Osteocyte (in vitro differentiated cells): ENCODE measurements at places on chromosomes 12 and 14. TPM values are rescaled to one million over a fixed set of nuclear protein-coding genes. Genes with fewer than 3 reads are reported as not detected.

Gene CCDC175
- not detected in 2 replicates for total RNA-seq

Gene STAT6
- total RNA-seq = 154 and 161 TPM in 2 replicates

Gene BDKRB2
- total RNA-seq = 0.31 and 0.40 TPM in 2 replicates

Gene ZFHX2
- 3.8 and 5.7 TPM in 2 replicates for total RNA-seq

GRCh38 chr12:78037707-78038106 lies 207.0 kb downstream of the NAV3 start:
- no peak for DNase-seq

DNA sequence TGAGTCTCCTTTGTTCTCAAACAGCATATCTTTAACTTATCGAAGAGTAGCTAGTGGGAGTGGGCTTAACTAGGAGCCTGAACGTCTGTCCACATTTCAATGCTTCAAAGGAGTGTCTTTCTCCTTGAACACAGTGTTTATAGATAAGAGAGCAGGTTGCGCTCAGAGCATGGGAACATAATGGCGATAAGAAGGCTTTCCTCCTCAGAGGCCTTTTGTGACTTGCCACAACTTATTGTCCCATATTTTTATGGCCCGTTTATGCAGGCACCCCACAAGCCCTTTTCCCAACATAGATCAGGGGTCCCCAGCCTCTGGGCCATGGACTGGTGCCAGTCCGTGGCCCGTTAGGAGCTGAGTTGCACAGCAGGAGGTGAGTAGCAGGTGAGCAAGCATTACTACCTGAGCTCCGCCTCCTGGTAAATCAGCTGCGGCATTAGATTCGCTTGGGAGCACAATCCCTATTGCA lies 2.6 kb upstream of the DDX47 start:
- no peak for DNase-seq

Gene AICDA
- total RNA-seq = not detected in 2 replicates

Gene MYF5
- not detected in 2 replicates for total RNA-seq

- DNase-seq = no peak
These were observed 300.0 kb upstream of the ALG10B start for GRCh38 chr12:38016602-38017001.

DNA sequence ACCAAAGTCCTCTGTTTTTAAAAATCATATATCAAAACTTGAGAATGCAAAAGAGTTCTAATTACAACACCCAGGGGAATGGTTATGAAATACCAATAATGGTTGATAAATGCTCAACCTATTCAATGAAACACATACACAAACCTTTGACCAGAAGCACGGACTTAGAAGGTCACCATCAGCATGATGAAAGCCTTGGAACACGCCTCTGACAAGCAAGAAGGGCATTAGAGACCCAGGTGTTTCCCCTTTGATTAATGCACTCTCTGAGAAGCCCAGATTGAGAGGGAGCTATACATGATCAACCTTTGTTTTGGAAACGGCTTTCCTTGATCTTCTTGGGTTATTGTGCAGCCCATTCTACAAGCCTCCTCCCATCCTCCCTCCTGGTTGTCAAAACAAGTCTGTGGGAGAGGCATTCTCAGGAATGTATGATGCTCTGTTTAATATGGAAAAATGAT lies 69.0 kb downstream of the ZFP36L1 start:
- no peak for DNase-seq

Gene KRT71
- not detected in 2 replicates for total RNA-seq

Gene A2M
- 0.76 and 1.2 TPM in 2 replicates for total RNA-seq

- no peak for DNase-seq
These were observed 9.2 kb downstream of the MLH3 start for GRCh38 chr14:75042035-75042434.
